Thymus (tissue), 14 donors: ENCODE measurements at places on chromosomes 13 and 19.
A peak's percentile ranks its signal among the peaks of the same experiment; 100 is the strongest.

GRCh38 chr19:23996549-23996948, 81.9 kb downstream of the ZNF726 start:
- no peak for DNase-seq

- DNase-seq, result no peak
These were observed 1248.8 kb upstream of the SLC10A2 start for GRCh38 chr13:104314926-104315535.

- peak; percentile 69 for DNase-seq
These were observed 2.0 kb upstream of the RNF126 start for GRCh38 chr19:664913-665443.

DNA sequence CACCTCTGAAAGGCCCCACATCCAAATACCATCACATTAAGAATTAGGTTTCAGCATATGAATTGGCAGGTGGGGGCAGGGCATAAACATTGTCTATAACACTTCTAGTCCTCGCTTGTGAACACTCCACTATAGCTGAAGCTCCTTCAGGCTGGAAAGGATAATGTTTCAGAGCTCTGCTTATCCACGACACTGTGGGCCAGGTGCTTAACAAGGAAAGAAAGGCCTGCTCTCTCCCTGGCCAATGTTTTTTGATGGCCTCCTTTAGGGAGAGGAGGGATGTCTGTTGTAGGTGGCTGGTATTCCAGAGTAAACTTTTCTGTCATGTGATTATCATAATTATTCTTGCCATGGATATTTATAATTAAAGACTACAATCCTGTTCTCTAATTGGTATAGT, 86.4 kb downstream of the CCNA1 start:
- no peak for DNase-seq

DNA sequence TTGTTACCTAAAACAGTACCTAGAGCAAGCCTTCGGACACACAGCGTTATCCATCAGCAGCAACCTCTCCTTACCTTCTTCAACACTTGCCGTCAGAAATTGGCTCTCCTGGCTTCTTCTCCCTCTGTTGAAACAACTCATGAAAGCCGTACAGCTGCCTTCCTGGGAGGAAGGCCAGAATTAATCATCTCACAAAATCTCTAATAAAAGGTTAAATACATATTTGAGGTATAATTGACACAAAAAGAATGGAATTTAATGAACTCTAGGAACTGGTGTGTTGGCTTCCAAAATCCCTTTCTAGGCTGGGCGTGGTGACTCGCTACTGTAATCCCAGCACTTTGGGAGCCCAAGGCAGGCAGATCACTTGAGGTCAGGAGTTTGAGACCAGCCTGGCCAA, 37.3 kb upstream of the GTF2F2 start:
- no peak for DNase-seq

DNA sequence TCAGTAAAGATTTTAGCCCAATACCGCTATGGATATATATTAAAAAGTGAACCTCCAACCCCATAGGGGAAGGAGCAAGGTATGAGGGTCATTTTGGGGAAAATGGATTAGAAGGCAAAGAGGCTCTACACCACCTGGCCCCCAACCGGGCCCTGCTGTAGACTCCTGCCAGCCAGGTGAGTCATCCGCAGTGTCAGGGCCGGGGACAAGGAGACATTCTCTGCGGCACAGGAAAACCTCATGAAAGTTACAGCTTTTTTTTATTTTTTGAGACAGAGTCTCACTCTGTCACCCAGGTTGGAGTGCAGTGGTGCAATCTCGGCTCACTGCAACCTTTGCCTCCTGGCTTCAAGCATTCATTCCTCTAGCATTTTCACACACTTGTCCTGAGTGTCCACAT, 32.0 kb downstream of the ZFR2 start:
- no peak for DNase-seq

- DNase-seq, result no peak
These were observed 910.8 kb upstream of the SLITRK6 start for GRCh38 chr13:86710013-86710412.

DNA sequence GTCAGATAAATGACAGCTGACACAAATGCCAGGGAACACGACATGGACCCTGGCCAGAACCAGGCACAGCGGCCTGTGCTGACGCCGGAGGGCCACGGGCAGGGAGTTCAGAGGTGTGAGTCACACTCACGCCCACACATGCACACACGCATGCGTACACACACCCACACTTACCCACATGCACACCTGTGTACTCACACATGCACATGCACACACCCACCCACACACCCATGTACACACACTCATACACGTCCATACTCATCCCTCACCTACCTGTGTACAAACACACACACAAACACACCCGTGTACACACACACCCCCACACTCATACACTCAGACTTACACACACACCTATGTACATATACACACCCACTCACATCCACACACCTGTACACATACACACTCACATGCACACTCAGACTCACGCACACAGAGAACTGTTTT, 40.4 kb downstream of the MLLT1 start:
- DNase-seq, result no peak

GRCh38 chr19:19597809-19598306, 20.6 kb downstream of the PBX4 start:
- DNase-seq, result no peak

DNA sequence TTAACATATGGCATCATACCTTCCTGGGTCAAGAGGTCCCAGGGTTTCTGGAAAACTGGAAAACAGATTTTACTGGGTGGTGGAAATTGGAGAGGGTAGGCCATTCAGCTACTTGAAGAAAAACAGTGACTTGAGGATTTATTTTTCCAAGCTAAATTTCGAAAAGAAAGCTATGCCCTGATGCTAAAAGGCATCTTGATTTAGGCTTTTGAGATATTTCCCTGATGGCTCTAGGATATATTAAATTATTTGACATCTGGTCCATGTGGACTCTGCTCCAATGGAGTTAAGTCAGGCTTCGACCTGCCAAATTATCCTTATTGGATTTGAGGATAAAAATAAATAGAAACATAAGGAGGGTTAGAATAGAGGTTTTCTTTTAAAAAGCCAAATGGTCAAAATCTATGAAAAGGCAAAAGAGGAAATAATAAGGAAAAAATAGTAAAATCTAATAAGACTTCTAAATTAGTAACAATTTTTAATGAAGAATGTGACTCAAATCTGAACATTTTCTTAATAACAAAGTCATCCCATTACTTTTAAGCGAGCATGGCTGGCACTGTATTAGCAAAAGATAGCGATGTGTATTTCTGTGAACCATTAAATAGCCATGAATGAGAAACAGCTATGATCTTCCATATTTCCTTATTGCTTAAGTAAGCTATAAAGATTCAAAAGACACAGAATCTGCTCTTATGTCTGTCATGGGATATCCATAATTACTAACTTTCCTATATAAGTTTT, 190.0 kb upstream of the MIR17HG start:
- DNase-seq, result no peak

DNA sequence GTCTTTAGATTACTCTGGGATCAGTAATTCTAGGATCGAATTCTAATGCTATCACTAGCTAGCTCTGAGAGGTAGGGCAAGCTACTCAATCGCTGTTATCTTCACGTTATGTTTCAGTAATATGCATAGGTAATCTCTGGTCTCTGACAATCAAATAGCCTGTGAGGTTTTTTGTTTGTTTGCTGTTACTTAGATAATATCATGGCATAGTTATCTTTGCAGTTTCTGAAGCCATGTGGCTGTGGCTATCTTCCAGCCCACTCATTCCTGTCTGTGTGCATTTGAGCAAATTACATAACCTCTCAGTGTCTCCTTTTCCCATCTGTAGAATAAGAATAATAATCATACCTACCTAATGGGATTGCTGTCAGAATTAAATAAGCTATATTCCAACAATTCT, 330.2 kb downstream of the PCDH9 start:
- no peak for DNase-seq

- peak; percentile 81 for DNase-seq
These were observed 14.9 kb downstream of the MAP2K2 start for GRCh38 chr19:4108767-4109625.

DNA sequence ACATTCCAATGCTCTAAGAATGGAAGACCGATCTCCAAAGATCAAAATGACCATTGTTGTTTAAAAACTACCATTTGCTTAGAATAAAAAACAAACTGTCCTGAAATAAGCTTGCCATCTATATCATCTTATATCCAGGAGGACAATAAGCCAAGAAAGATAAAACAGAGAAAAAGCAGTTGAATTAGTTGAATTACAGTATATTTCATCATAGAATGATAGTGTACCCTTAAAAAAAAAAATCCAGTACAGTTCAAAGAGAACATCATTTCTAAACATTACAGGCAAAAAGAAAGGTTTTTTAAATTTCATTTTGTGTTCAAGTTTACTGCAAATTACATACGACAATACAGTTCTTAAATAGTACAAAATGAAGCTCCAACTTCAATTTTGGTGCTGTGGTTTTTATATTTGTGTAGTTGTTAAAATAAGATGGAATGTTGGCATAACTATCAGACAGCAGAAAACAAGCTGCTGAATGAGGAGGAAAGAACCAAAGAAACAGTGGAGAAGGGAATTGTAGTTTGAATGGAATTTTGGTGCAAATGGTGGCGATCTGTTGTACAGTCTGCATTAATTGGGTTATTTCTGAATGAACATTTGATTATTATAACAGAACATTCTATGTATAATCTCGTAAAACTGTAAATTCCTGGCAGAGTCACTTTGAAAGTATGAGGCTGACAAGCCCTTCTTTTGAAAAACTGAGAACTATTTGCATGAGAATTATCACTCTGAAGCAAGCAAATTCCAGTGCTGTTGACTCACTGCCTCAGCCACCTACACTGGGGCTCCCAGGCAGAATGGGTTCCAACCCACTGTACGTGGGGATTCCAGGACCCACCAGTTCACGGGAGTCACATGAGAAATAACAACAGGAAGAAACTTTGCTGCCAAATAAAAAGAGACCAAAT, 37.7 kb downstream of the LHFPL6 start:
- no peak for DNase-seq

DNA sequence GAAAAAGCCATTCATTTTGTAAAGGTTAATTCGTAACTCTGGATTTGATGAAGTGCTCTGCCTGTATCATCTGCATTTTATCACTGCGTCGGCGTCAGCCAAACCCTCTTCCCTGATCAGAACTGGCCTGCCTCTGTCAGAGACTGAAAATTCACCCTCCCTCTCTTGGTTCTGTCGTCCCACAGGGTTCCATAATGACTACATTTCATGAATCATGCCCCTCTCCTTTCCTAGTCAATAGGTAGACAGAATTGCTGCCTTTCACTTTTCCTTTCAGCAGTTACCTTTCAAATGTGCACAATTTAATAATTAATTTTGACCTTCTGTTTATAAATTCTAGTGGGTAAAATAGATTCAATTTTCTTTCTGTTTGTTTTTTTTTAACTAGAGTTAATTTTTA, 423.4 kb downstream of the RFC3 start:
- DNase-seq, result no peak

DNA sequence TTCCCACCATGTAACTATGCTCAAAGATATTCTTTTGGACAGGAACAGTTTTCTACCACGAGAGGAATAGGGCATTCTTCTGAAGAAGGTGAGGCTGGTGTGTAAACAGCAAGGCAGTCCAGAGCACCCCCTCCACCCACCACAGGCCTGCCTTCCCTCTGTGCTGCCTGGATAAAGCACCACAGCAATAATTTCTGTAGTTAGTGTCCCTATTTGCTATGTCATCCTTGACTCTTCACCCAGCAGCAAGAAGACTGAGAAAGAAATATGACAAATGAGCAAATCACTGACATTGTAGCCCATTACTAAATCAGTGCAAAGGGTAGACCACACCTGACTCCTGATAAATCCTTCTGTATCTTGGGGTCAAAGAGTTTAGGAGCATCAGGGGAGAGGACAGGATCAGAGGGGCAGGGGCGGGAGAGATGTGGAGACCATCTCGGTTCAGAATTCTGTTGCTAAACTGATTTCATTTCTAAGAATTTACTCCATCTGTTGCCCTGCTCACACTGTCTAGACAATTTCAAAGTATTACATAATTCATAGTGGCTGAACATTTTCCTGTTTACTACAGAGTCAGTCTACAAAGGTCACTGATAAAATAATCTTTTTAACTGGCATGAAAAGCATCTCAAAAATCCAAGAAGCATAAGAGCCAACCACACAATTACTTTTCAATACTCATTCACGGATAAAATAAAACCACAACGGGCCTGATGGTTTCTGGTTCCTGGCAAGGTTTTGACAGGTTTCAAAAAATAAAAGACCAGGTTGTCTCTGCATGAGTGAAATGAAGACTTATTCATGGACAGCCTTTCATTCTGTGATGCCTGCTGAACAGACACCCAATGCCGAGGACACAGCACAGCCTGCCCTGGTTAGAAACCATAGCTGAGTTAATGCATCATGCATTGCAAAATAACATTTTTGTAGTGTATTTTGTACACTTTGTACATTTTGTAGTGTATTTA, 88.4 kb upstream of the IRS2 start:
- no peak for DNase-seq

DNA sequence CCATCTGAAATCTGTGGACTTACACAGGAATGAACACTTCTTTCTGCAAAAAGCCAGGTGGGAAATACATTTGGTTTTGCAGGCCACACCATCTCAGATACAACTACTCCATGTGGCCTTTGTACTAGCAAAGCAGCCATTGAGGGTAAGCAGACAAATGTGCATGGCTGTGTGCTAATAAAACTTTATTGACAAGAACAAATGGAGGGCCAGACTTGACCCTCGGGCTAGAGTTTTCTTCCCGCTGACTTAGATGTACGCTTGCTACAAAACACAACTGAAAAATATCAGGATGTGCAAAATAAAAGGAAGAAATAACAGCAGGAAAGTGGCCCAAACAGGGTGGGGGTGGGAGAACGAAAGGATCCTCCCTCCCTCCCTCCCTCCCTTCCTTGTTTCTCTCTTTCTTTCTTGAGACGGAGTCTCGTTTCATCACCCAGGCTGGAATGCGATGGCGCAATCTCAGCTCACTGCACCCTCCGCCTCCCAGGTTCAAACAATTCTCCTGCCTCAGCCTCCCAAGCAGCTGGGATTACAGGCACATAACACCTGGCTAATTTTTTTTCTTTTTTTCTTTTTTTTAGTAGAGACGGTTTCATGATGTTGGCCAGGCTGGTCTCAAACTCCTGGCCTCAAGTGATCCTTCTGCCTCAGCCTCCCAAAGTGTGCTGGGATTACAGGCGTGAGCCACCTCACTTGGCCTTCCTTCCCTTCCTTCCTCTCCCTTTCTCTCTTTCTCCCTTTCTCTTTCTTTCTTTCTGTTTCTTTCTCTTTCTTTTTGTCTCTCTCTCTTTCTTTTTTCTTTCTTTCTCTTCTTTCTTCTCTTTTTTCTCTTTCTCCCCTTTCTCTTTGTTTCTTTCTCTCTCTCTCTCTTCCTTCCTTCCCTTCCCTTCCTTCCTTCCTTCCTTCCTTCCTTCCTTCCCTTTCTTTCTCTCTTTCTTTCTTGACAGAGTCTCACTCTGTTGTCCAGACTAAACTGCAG, 29.3 kb downstream of the CCL25 start:
- DNase-seq, result no peak

DNA sequence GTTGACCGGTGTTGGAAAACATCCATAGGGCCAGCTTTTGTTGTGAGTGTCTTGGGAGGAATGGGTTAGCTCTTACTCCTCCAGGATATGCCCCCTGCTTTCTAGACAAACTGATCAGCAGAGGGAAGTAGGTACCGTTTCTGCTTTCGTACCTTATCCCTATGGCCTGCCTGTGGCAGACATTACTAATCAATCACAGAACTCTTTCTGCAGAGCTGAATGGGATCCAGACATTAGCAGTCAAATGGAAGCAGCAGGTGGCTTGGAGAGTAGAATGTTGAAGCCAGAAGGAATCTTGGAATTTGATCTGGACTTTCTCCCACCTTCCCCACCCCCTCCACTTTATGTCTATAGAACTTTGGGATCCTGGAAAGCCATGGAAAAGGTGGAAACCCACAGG, 17.1 kb downstream of the NWD1 start:
- no peak for DNase-seq
